ENCODE measurements at places on chromosomes 6 and 20.

DNA sequence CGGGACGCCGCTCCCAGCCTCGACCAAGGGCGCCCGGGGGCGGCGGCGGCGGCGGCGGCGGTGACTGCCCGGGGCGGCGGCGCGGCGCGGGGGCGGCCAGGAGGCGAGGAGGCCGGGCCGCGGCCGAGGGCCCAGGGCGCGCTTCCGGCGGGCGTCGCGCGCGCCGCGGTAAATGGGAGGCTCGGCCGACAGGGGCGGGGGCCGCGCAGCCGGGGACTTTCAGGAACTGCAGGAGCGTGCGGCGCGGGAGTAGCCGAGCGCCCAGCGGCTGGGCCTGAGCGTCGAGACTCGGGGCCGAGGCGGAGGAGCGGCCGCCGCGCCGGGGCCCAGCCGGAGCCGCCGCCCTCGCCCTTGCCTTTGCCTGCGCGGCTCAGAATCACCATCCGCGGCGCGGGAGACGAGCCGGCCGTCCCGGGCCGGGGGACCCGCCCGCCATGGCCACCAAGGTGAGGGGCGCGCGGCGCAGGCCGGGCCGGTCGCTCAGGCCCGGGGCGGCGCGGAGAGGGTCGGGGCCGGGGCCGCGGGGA, at the start of gene SNX9:
Gene SNX9, plus strand, starts transcription at position 246 of the 527 bp plus-strand sequence. Its CDS starts 189 bp downstream, at position 435.
- DNase-seq, result peak; percentile 85

DNA sequence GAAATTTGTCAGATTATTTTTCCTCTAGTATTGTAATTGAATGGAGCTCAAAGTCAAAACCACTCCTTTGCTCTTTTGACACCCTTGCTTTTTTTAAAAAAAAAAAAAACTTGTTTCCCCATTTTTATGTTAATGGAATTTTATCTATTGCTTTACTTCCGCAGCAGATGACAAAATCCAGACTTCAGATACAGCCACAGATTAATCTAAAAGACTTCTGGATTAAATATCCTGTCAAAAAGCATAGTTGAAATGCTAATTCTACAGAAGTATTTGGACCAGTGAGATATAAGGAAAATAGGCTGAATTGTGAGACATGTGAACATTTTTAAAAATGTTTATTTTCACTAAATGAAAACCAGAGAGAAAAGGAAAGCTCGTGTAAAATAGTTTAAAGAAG, 341.4 kb downstream of the BMP2 start:
- DNase-seq, result no peak

- DNase-seq, result peak; percentile 76
Measured at GRCh38 chr20:31717478-31718201, 5.0 kb downstream of the BCL2L1 start.

- DNase-seq, result peak; percentile 73
Measured at GRCh38 chr6:137217801-137218472, 1.2 kb downstream of the IFNGR1 start.

- no peak for DNase-seq
Measured at GRCh38 chr6:29769336-29769735, 46.1 kb downstream of the HLA-F start.

DNA sequence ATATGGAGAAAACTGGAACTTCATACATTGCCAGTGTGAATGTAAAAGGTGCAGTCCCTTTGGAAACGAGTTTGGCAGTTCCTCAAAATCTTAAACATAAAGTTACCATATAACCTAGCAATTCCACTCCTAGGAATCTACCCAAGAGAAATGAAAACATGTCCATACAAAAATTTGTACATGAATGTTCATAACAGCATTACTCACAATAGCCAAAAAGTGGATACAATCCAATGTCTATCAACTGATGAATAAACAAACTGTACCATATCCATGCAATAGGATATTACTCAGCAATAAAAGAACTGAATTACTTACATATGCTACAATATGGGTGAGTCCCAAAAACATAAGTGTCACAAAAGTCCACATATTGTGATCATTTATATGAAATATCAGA, 48.7 kb upstream of the ERVFRD-1 start:
- no peak for DNase-seq

- DNase-seq, result no peak
Measured at GRCh38 chr20:34923414-34923813, 32.2 kb downstream of the GSS start.

DNA sequence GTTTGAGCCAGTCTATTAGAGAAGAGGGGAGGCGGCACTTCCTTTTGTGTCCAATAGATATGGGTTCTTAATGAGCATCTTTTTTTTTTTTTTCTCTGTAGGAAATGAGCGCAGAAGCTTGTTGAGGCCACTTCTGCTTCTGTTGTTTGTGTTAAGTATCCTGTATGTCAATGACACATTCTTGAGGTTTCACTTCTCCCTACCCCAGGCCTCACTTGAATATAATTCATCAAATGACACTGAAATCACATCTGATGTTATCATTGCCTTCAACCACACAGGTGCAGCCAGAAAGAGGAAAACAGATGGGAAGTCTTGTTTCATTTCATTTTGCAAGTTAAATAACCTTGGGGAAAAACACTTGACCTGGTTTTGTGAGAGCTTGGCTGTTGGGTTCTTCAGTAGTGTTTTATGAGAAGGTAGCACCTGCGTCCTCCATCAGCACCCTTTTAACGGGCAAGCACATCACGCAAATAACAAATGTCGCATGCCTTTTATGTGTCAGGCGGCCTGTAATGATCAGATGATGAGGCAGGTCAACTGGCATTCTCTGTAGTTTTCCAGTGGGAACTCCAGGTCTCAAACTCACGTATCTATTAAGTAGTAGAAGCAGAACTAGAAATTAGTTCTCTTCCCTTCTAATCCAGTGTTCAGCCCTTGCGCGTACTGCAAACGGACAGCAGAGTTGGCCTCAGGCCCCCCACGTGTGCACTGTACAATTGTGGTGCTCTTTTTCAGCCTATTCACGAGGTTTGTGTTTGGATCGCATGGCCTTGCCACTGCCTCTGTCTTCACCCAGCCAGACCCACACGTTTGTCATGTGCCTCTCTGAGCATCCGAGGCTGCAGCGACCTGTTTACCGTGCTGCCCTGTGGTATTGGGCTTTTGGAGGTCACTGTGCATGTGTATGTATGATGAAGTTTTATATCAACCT, 23.5 kb downstream of the PLEKHG1 start:
- peak; percentile 81 for DNase-seq

- DNase-seq, result no peak
Measured at GRCh38 chr6:41737591-41738130, 2.3 kb upstream of the TFEB start.

DNA sequence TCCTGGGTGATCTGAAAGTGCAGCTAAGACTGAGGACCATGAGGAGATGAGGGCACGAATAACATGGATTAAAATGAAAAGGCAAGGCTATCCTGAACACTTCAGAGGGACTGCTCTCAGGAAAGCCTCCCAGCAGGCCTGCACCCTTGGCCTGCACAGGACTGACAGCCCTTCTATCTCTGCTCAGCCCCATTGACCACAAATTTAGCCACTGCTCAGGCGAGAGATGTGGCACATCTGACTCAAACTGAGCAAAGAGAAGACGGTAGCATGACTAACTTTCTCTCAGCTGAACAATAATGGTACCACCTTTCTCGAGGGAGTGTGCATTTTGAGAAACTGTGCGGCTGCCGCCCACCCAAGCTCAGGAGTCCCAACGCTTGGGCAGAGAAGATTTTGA, 257.5 kb downstream of the ADGB start:
- DNase-seq, result no peak

GRCh38 chr6:117947234-117947633, 40.2 kb downstream of the SLC35F1 start:
- no peak for DNase-seq

- no peak for DNase-seq
Measured at GRCh38 chr6:115540077-115540869, 520.4 kb downstream of the FRK start.

- DNase-seq, result no peak
Measured at GRCh38 chr6:24522228-24523176, 27.7 kb downstream of the ALDH5A1 start.

- DNase-seq, result no peak
Measured at GRCh38 chr6:134406311-134406710, 88.4 kb upstream of the SGK1 start.

GRCh38 chr6:81075974-81076373, 676.5 kb downstream of the TENT5A start:
- DNase-seq, result no peak

DNA sequence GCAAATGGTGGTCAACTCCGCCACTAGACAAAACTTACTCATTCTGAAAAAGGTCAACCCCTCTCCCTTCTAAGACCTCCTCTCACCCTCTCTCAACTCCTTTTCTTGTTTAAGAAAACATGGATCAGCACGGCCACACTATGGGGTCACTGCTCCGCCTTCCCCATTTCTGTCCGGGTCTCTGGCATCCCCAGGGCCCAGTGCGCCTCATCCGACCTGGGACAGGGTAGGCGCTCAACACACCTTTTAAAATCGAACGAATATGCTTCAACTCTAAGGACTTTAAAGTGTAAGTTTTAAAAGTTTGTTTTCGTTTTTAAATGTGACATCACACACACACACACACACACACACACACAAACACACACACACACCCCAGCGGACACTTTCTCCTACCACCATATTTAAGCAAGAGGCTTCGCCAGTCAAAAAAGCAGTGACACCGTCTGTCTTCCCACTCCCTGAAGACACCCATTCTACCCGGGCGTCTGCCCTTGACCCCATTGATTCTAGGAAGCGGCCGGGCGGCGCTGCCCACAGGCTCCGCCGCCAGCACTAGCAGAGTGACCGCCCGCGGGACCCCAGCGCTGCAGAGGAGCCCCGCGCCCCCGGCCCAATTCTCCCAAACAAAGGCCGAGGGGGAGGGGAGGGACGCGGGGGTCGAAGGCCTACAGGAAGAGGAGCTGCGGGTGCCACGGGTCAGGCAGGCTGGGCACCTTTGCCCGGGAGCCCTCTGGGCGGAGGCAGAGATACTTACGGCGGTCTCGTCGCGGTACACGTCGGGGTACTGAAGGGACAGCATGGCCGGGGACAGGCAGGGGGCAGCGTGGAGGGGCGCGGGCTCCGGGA, 568 bp downstream of the PREP start:
- peak; percentile 59 for DNase-seq

GRCh38 chr6:55388211-55388610, 60.9 kb downstream of the GFRAL start:
- no peak for DNase-seq

DNA sequence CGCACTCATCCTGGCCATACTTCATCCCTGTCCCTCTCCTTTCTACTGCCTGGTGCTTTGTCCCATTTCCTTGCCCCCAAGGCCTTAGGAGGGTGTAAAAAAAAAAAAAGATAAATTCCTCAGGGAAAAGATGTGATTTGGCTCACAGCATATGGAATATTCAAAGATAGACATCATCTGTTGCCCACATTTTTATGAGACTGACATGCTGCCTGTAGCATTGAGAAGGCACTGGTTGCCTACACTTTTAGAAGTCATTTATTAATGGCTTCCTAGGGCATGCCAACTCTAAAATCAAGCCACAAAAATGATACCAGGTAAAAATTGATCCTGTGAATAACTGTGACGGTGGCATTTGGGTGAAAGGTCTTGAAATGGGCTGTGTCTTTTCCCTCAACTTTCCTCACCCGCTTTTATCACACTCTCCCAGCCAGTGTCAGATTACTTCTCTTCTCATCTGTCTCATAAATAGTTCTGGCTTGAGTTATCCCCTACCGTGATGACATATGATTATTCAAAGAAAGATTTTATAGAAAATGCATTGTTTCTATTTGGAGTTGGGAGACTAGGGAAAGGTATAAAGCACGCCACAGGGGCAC, 139.4 kb downstream of the CARMIL1 start:
- no peak for DNase-seq

DNA sequence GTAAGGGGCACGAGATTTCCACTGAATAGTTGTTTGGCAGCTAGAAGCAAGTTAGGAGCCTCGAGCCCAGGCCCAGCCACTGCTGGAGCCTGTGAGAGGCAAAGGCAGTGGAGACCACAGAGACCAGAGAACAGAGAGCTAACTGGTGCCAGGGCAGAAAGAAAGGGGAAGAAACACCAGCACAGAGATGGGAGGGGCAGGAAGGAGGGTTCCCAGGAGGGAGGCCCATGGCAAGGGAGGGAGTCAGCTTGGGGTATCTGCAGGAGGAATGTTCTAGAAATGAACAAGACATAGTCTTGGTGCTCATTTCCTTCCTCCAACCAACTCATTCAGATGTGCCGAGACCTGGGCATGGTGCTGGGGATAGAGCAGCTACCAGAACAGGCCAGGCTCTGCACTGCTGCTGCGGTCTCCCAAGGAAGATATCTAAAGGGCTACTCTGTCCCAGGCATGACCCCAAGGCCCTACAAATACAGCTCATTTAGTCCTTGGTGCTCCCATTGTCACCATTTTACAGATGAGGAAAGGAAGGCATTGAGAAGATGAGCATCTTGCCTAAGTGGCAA, 10.7 kb downstream of the ANGPT4 start:
- peak; percentile 24 for DNase-seq

- no peak for DNase-seq
Measured at GRCh38 chr20:15380770-15381169, 1043.4 kb upstream of the FLRT3 start.

- no peak for DNase-seq
Measured at GRCh38 chr6:143863771-143864170, 503 bp upstream of the ZC2HC1B start.

DNA sequence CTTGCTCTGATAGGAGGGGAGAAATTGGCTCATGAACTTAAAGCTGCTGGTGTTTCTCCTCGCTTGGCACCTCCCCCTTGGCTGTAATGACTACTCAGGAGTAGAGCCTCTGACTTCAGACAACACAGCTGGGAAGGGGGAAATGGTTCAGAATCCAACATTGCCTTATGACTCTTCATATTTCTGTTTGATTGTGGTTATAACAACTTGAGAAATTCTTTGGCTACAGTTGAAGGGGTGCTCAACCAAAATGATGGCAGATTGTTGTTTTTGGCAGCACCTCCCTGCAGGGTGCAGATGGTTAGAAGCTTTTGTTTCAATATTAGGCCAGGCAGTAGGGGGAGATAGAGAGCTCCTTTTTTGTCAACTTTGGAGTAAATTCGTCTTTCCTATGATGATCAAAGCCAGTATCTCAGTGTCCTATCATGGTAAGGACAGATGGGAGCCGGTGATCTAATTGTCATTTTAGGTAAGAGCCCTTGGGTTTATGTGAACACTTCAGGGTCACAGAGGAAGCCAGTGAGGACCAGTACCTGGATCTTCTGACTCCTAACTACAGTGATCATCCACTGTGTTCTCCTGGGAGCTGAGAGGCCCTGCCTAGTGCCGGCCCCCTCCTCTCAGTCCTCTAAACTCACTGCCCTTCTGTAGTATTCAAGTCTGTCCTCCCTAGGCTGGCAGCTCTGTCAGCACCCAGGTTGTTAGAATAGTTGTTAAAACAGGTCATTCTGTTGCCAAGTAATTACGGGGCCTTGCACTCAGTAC, 39.9 kb downstream of the RPRD1B start:
- DNase-seq, result peak; percentile 59
